Skeletal muscle tissue (tissue), 5 donors: ENCODE measurements at places on chromosomes 7 and 10. TPM values are rescaled to one million over a fixed set of nuclear protein-coding genes. Genes with fewer than 3 reads are reported as not detected.

Gene EPO
- total RNA-seq, result not detected

Gene DYNC1I1
- total RNA-seq, result 1.6 TPM

Gene TMEM139
- 1.0 TPM for total RNA-seq

Gene TNRC18
- total RNA-seq, result 25.6 TPM

Gene DPCD
- total RNA-seq, result 20.4 TPM
